ENCODE measurements at places on chromosomes 12 and 14.

DNA sequence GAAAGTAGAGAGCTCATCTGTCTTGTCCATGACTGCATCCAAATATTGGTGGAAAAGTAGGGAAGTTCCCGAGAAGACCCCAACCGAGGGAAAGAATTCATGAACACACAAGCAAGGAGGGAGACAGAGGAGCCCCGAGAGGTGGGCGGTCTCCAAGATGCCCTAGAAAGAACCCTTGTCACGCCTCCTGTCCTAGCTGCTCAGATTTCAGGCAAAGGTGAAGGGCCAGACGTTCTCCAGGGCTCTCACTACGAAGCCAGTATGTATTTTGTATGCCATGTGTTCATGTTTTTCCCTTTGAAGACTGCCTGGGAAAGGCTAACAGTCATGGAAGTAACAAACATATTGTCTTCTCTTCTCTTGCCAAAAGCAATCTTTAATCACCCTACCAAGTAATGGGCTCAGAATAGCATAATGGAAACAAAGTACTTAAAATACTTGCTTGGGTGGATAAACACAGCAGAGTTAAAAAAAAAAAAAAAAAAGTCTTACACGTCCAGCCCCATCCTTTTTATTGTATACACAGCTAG lies 99.2 kb upstream of the TBX3 start:
- DNase-seq, result no peak

DNA sequence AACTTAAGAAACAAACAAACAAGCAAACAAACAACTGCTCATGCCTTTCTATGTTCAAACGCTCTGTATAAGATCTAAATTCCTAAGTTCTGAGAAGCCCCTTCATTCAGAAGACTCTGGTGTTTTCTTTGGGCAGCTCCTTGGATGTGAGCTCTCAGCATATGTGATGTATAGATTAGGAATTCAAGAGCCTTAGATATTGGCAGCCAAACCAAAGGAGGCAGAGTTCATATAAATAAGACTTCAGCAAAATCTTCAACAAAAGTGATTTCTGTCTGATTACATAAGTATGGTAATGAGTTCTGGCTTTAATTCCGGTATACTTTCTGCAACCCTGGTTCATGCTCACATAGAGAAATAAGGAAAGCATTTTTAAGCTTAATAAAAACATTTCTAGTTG lies 145.6 kb downstream of the DYRK2 start:
- DNase-seq, result no peak

DNA sequence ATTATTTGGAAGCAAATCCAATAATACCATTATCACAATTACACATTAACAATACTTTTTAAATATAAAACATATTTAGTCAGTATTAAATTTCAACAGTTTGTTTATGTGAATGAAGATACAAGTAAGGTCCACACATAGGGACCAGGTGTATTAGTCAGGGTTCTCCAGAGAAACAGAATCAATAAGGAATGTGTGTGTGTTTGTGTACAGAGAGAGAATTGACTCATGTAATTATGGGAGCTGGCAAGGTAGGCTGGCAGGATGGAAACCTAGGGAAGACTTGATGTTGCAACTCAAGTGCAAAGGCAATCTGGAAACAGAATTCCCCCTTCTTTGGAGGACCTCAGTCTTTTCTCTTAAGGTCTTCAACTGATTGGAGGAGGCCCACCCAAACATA lies 123.2 kb upstream of the OTX2 start:
- peak; percentile 21 for DNase-seq

DNA sequence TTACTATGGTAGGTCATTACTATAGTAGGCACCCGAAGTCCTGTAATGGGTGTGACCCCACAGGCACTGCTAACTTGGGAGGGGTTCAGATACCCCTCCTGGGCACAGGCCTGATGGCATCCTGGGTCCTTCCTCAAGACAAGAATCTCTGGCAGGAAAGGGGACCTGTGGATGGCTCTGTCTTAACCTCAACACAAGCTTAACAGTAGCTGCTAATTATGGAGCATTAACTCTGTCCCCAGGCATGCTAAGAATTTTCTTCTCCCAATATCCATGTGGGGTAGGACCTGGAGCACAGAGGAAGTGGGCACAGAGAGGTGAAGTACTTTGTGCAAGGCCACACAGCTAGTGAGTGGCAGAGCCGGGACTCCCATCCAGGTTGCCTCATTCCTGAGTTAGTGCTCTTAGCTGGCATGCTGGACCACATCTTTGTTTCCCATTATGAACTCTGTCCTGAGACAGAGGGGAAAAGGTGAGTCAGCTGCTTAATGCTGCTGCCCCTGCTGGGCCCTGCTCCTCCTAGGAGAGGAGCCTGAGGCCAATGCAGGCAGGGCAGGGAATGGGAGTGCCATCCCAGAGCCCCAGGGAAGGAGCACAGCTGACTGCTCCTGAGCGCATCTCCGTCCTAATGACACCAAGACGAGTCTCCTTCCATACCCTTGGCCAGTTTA lies 32.1 kb downstream of the GALNT16 start:
- no peak for DNase-seq

- DNase-seq, result no peak
These were observed 3.9 kb downstream of the MPHOSPH9 start for GRCh38 chr12:123229051-123229450.

DNA sequence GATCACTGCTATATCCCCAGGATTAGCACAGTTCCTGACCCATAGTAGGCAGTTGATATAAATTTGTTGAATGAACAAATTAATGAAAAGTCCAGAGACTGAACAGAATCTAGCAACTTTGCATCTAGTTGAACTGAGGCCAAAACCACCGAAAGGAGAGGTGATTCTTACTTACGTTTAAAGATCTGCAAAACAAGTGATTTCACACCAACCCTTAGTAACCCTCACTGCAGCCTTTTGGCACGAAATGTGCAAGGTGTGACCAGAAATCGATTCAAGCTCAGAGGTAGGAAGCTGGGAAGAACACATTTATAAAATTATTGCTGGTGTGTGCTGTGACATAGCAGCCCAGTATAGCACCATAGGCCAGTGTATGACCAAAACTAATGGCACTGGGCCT lies 70.8 kb downstream of the SUDS3 start:
- no peak for DNase-seq

- no peak for DNase-seq
These were observed 35.4 kb upstream of the NTF3 start for GRCh38 chr12:5396541-5396940.

DNA sequence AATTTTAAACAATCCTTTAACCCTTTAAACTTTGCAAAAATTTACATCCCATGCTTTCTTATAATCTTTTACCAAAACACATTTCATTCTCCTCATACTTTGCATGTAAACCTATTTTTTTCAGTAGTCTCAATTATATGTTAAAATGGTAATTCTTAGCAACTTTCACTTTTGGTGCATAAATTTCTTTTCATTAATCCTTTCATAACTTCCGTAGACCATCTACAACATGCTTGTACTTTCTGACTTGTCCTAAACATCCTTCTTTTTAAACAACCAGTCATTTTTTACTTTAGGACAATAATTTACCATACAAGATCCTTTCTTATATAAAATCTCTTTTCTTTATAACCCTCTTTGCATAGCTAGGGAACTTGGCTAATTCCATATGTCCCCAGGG lies 19.5 kb downstream of the CCDC91 start:
- DNase-seq, result no peak

DNA sequence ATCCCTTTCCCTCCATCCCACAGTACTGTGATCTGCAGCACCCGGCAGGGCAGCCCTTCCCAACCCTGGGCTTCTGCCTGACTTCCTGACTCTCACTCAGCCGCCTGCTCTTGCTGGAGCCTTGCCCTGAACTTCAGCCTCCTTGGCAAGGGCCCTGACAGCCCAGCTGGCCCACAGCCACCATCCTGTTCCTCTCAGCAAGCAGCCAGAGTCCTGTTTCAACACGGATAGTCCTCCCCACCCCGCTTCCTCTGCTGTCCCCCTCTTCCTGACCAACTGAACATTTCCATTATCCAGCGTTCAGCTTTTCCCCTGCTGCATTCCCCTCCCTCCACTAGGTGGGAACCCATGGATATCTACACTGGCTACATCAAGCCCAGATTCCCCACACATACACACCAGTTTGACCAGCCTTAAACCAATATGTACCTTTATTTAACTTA lies 74.0 kb upstream of the MDM1 start:
- DNase-seq, result peak; percentile 79

DNA sequence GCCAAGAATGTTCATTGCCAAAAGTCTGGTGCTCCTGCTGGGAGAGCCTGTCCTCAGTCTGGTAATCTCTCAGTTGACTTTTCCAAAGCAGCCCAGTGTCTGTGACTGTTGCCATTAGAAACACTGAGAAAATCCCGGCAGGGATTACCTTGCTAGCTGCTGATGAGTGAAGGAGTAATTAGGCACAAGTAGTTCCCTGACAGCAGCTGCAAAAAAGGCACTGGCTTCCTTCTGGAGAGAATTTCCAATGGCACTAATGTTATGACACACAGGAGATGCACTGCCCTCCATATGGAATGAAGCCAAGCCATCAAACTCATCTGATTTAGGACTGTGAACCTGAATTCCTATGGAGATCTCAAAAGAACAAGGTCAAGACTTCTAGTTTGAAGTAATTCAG lies 1321.2 kb upstream of the SEL1L start:
- DNase-seq, result no peak

- DNase-seq, result no peak
These were observed 476.8 kb downstream of the TRHDE start for GRCh38 chr12:72748971-72749370.

DNA sequence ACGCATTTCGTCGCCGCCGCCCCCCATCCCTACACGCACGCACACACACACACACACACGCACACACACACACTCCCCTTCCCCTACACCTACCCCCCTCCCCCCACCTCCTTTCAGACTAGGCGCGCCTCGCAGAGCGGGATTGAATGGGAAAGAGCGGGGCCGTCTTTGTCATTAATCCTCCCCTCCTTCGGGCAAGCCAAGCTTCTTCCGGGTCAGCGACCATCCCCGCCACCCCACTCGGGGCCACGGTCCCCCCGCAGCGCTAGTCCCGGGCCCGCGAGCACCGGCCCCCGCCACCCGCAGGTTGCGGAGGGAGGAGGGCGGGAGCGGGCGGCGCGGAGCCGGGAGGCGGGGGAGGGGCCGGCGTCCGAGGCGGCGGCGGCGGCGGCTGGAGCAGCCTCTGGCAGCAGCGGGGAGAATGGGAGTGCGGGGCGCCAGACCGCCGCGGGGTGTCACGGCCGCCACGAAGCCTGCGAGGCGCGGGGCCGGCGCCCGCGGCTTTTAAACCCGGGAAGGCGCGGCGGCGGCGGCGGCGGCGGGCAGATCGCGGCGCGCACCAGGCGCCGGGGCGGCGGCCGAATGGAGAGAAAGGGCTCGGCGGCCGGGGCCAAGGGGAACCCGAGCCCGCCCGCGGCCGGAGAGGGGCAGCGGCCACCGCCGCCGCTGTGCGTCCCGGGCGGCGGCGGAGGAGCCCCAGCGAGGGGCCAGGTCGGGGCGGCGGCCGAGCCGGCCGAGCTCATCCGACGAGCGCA lies at the start of gene TTC9:
TSS of gene TTC9 (plus strand) at position 369 of the 755 bp plus-strand sequence. CDS start at position 583, 214 bp downstream.
- no peak for DNase-seq

DNA sequence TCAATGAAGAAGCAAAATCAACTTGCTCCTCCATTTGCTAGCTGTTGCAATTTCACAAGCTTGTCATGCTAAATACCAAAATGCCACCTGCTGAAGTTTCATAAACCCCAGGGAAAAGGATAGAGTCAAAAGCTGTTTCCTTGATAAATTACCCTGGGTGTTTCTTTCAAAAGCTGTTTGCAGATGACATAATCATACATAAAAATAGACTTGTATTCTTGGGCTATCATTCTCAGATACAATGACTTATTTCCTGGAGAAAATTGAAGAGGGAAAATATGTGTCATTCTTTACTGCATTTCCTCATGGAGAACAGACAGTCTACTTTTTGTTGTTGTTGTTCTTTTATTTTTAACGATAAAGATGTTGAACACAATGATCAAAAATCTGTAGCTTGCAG lies 119.2 kb downstream of the GALC start:
- peak; percentile 66 for DNase-seq

DNA sequence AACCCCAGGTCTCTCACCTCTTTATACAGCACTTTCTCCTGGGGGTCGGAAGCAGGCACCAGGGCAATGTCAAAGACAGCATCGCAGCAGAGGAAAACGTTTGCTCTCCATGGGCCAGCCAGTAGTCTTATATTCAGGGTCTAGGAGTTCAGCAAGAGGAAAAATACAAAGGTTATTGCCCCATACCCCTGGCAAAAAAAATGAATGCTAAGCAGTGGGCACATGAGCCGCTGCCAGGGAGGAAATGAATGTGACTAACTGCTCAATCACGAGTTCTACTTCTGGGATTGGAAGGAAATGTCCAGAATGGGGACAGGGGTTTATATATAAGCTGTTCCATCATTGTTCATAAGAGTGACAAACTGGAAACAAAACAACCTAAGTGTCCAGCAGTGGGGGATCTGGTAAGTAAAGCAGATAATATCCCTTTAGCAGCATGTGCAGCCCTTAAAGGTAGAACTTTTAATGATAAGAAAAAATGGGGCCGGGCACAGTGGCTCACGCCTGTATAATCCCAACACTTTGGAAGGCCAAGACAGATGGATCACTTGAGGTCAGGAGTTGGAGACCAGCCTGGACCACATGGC lies 53.8 kb downstream of the PHETA1 start:
- DNase-seq, result peak; percentile 62

DNA sequence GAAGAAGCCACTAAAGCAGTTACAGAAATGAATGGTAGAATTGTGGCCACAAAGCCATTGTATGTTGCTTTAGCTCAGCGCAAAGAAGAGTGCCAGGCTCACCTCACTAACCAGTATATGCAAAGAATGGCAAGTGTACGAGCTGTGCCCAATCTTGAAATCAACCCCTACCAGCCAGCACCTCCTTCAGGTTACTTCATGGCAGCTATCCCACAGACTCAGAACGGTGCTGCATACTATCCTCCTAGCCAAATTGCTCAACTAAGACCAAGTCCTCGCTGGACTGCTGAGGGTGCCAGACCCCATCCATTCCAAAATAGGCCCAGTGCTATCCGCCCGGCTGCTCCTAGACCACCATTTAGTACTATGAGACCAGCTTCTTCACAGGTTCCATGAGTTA lies 21.5 kb upstream of the SRGAP1 start:
- no peak for DNase-seq

- DNase-seq, result no peak
These were observed 258.6 kb upstream of the DCN start for GRCh38 chr12:91441246-91441645.

DNA sequence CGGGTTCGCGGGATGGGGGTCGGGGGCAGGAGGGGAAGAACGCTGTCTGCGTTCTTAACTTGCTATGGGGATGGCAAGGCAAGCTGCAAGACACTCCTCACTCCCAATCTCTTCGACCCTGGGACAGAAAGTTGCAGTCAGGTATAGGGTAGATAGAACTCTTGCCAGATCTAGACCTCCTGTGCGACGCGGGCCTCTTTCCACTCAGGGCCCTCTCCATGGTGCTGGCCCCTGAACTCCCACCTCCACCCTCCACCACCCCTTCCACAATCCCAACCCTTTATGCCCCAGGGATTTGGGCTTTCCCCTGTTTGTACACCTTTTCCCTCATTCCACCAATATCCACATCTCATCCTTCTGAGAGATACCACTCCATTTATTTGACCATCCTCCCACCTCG lies 812 bp downstream of the NABP2 start:
- no peak for DNase-seq

- DNase-seq, result peak; percentile 70
These were observed 2.0 kb upstream of the SETD1B start for GRCh38 chr12:121801595-121802484.

All from bronchial epithelial cell (primary cell).